ENCODE measurements at places on chromosomes 4 and X.

DNA sequence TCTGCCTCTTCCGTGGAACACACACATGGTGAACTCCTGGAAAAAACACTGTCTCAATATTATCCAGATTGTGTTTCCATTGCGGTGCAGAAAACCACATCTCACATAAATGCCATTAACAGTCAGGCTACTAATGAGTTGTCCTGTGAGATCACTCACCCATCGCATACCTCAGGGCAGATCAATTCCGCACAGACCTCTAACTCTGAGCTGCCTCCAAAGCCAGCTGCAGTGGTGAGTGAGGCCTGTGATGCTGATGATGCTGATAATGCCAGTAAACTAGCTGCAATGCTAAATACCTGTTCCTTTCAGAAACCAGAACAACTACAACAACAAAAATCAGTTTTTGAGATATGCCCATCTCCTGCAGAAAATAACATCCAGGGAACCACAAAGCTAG, 87.9 kb downstream of the TET2 start:
- peak; percentile 70 for DNase-seq

DNA sequence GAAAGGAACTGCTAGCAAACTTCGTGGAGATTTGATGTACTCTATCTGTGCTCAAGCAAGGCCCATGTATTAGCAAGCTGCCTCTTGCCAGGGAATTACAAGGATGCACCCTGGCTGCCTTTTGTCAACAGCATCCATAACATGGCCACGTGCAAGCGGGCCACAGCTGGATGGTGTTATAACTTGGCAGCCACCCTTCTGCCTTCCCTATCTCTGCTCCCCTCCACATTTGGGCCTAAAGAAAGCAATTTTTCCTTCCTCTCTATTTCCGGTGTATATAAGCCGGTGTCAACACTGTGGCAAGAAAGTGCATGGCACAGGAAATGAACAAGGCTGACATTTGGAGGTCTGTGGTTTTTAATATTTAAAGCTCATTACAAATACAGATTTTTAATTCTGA, 94.8 kb downstream of the CLNK start:
- DNase-seq, result no peak

GRCh38 chrX:11597479-11597878, 68.2 kb downstream of the ARHGAP6 start:
- no peak for DNase-seq

DNA sequence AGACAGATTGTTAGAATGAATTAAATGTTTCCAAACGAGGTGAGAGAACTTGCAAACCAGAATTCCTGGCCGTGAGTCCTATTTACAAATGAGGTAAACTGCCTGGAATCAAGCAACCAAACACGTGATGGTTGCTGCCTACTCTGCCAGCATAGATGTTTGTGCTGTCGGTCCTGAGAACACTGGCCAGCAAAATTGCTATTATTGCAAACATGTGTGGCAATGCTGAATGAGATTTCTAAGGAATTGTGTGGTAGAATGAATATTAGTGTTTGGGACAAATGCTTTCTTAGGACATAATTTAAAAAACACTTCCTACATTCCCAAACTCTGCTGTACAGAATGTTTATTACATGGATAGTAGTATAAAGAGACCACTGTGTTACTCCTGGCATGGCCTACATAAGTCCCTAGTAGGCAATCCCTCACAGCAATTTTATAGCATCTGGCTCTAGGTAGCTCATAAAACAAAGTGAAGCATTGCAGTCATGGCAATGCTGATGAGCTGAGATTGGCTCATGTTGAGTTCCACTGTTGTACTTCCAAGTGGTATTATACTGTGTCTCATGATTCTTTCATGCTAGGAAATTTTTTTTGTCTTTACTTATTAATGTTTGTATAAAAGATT, 605.2 kb upstream of the EPHA5 start:
- DNase-seq, result no peak

DNA sequence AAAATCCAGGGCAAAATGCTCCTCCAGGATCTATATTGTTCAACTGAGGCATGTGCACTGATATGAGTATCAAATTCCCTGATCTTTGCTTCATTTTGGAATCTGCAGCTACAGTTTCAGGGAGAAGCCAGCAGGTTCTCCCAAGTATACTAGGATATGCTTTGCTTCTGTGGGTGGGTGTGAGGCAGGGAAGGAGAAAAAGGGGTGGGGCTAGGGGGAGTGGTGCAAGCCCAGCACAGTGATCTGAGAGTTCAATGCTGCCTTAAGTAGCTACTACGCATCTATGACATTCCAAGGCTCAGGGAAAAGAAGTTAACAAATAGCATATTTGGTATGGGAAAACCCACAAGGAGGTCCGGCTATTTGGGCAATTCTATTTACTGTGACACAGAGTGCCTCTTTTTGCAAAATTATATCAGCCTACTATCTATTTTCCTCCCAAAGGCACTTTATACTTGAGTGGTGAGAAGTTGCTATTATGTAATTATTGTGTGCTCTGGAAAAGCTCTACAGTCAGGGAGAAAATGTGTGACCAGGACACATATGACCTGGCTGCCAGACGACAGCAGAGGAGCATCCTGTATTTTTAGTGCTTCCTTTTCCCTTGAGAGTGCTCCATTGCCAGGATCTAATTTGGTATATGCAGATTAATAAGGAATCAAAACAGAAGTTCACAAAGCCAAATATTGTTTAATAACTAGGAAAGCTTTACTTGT, 162.0 kb downstream of the RNF150 start:
- DNase-seq, result no peak

- DNase-seq, result no peak
These were observed 31.5 kb upstream of the GTPBP6 start for GRCh38 chrX:350148-350533.

- no peak for DNase-seq
These were observed 2.9 kb downstream of the TBCK start for GRCh38 chr4:106312997-106313522.

DNA sequence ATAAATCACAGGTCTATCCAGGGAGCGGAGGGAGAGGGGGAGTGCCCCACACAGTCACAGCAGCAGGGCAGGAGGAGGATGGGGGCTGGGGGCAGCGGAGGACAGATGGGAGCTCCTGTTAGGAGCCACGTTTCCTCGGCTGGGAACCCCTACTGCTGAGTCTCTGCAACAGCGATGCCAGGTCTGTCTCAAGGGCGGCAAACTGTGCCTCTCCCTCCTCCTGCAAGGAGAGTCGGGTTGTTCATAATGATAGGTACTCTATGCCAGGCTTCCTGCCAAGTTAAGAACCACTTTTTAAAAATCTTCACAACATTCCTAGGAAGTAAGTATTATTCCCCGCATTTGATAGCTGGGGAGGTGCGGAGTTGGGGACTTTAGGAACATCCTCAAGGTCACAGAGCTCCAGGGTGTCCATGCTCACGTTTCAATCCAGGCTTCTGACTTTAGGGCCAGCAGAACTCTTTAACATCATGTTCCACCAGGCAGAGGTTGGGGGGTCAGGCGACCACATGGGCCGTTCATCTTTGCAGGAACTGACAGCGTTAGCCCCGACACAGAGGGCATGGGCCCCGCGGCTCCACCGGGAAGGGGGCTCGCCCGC, 98.3 kb upstream of the MAML3 start:
- peak; percentile 69 for DNase-seq

DNA sequence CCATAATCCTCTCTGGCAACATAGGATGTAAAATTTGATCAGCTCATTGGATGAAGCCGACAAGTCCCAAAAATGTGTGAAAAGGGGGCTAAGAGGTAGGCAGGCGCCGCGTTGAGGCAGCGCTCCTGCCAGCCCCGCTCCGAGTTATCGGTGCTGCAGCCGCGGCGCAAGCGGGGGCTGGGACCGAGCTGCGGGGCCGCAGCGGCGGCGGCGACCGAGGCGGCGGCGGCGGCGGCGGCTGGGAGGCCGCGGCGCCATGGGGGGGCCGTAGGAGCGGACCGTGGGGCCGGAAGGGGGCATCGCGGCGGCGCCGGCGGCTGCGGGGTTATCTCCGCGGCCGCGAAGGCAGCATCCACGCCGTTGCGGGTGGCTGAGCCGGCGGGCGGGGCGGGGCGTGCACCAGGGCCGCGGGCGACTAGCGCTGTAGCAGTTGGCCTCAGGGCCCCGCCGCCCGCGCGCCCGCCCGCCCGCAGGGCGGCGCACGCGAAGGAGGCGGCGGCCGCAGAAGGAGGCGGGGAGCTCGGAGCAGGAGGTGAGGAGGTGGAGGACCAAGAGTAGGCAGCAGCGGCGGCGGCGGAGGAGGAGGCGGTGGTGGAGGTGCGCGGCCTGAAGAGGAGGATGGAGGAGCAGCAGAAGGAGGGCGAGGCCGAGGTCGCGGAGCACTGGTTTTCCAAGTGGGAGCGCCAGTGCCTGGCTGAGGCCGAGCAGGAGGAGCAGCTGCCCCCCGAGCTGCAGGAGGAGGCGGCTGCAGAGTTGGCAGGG, 126.0 kb upstream of the CXorf66 start:
- peak; percentile 76 for DNase-seq

DNA sequence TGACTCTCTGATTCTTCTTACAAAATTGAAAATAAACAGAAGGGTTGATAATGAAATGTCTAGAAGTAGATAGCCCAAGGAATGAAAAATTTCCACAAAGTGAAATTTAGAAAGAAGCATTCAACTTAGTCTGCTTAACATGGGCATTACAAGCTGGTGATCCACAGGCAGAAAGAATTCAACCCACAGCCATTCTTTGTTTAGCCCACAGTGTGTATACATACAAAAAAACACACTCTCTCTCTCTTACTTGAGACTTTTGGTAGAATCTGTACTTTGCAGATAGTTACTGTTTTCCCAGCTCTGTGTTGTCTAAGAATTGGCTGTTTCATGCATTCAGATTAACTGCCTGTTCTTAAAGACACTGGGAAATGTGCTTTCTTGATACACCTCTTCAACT, 159.8 kb downstream of the SLC4A4 start:
- DNase-seq, result no peak

Measured in islet precursor cell (in vitro differentiated cells).